Activated T-cell treated with anti-CD3 and anti-CD28 coated beads for 24 hours (primary cell): ENCODE measurements at places on chromosomes 11 and 22.

GRCh38 chr11:46357483-46357936 is 10.2 kb downstream of the DGKZ start:
- DNase-seq, result no peak

- DNase-seq, result no peak
Observed at GRCh38 chr22:30474683-30475424, 3.0 kb upstream of the SEC14L3 start.

DNA sequence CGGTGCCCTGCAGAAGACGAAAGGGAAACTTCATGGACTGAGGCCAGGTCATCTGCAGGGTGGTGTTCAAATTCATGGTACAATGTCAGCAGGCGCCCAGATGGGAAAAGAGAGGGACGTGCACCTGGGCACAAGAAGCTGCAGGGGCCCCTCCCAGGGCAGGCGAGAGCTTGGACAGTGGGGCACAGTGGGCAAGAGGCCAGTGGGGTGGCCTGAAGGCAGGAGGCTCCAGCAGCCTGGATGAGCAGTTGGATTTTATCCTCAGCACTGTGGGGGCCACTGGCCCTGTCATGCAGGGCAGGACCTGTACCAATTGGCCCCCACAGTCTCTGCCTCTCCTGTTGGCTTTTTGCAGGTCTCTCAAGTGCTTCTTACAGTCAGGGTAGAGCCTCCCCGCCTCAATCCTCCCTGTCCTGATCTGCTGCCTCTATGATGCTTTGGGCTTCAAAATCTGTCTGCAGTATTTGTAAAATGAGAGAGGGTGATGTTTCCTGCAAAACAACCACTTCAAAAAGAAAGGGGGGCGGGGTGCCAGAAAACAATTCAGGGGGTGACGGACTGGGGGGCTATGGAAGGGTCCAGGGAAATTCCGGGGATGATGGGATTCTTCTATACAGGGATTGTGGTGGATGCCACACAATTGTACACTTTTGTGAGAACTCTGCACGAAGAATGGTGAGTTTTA is 1.7 kb upstream of the BID start:
- no peak for DNase-seq

DNA sequence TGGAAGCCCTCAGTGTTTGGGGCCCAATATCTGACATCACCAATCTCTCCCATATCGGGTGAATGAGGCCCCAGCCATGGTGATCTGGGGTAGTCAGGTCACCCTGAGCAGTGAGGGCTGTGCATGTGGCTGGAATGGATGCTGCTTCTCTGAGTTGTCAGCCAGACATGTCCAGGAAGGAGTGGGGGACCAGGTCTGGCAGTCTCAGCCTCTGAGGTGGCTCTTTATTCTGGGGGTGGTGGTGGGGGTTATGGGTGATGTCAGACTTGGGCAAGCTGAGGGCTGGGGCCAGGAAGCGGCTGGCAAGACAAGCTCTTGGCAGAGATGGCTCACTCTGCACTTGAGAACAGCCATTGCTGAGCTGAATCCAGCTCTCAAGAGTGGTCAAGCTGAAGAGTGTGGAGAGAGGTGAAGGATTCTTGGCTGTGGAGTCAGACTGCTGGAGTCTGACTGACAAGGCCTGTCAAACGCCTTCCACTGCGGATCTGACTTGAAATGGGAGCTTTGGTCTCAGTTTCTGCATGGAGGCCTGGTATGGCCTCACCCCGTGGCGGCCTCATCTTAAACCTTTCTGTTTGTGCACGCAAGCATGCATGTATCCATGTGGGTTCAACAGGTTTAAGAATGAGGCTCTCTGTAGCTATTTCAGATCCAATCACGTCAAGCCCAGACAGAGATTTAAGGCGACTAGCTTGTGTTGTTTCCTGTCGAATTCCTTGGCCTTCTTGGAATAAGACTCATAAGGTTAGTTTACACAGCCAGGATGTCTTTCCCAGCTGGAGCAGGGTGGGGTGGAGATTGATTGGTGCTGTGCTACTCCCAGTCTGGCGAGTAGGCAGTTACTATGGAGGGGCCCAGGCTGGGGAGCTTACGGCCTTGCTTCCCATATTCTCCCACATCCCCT is 83.9 kb upstream of the TIMP3 start:
- no peak for DNase-seq
